ENCODE measurements at places on chromosomes 4 and X. TPM values are rescaled to one million over a fixed set of nuclear protein-coding genes. Genes with fewer than 3 reads are reported as not detected.

- peak; percentile 44 for DNase-seq
Measured at GRCh38 chrX:46381630-46382029, 163.6 kb downstream of the ZNF674 start.

- DNase-seq, result peak; percentile 61
Measured at GRCh38 chr4:77433418-77433733, 172.2 kb upstream of the CXCL13 start.

DNA sequence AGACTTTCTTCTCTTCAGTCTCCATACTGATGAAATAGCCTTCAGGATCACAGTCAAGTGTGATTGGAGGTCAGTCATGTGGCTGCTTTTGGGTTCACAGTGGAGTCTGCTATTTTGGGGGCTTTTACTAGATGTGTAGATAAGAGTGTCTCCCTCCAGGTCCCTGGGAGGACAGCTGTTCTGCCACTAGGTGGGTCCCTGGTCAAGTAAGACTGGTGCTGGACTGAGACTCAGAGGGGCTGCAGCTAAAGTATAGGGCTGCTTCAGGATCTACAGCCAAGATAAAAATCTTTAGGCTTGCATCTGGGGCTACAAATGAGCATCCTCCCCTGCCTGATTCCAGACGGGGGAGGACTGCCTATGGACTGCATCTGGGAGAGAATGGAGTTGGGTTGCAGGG is 200.7 kb upstream of the ANKRD50 start:
- no peak for DNase-seq

GRCh38 chrX:39897741-39898097 is 200.0 kb downstream of the BCOR start:
- DNase-seq, result no peak

DNA sequence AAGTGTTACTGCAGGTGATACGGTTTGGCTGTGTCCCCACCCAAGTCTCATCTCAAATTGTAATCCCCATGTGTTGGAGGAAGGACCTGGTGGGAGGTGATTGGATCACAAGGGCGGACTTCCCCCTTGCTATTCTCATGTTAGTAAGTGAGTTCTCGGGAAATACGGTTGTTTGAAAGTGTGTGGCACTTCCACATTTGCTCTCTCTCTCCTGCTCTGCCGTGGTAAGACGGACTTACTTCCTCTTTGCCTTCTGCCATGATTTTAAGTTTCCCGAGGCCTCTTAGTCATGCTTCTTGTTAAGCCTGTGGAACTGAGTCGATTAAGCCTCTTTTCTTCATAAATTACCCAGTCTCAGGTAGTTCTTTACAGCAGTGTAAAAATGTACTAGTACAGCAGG is 65.2 kb upstream of the SLC7A11 start:
- DNase-seq, result no peak

GRCh38 chr4:26058537-26058936 is 144.5 kb downstream of the SMIM20 start:
- peak; percentile 89 for DNase-seq

- DNase-seq, result no peak
Measured at GRCh38 chr4:78360466-78360865, 191.1 kb upstream of the ANXA3 start.

GRCh38 chr4:55706541-55706940 is 70.4 kb upstream of the NMU start:
- no peak for DNase-seq

DNA sequence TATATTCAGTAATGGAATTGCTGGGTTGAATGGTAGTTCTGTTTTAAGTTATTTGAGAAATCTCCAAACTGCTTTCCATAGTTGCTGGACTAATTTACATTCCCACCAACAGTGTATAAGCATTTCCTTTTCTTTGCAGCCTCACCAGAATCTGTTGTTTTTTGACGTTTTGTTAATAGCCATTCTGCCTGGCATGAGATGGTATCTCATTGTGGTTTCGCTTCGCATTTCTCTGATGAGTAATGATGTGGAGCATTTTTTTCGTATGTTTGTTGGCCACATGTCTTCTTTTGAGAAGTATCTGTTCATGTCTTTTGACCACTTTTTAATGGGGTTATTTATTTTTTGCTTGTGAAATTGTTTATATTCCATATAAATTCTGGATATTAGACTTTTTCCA is 13.6 kb upstream of the MAGED4B start:
- DNase-seq, result peak; percentile 70

DNA sequence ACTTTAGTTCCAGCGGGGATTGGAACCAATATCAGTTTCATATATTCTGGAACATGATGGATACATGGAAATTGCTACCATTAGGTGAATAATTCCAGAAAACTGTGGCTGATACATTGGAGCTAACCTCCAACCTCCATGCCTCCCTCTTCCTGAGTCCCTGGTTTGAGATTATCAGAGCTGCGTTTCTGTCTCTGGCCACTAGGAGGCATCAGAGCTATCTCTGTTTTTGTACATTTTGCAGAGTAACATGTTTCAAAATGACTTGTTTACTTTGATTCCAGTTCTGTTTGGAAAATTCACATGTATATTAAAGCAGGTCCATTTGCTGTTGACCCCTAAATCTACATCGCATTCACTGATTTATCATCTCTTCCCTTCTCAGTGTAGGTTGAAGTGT is 2.4 kb upstream of the RAB40AL start:
- DNase-seq, result peak; percentile 24

DNA sequence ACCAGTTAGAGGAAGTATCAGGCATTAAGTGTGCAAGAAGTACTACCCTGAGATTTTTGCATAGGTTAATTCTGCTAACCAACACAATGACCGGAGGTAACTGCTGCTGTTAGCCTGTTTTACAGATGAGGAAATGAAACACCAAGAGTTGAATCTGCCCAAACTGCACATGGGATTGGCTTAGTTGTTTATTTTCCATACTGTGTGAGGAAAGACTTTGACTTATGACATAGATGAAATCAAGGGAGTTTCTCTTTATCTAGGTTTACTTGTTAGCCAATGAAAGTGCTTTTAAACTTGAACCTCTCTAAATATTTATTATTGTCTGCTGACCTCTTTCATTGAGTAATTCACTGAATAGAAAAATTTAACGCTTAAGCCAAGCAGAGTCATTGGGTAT is 10.3 kb downstream of the GUCY1B1 start:
- DNase-seq, result no peak

The IQSEC2 gene
- total RNA-seq, result 28.4 TPM

The EDA2R gene
- 0.72 TPM for total RNA-seq

GRCh38 chr4:3446631-3447320 is 5.0 kb downstream of the HGFAC start:
- DNase-seq, result no peak

The FAM9A gene
- not detected for total RNA-seq

DNA sequence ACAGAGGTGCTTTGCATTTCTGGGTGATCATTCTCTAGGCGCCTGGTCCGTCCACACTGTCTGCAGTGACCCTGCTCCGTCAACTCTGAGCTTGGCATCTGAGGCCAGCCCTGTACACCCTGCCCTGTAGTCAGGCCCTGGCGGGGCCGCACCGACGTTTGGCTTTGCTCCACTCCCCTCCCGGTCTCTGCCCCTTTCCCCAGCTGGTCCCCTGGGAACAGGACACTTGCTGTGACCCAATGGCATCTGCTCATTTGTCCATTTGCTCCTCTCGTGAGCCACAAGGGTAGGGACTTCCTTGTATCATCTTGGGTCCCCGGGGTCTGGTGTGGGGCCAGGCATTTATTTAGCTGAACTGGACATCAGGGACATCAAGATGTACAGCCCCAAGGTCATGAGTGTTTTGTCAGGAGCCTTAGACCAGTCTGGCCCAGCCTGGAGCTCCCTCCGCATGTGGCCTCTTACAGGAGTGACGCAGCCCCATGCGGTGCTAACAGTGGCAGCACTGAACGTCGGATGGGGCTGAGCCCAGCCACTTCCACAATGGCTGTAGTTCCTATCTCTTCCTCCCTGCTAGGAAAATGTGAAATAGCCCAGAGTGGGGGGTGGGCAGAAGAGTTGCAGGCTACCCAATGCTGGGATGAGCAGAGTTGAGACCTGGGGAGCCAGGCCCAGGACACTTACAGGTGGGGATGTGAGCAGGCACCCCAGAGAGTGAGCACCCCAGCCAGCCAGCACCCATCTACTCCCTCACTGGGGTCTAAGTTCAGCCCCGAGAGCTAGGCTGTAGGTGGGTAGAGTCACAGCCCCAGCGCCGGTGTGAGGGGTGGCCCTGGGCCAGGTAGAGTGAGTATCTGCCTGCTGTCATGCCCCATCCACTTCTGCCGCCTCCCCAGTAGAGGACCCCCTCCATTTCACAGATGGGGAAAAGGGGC is 2.0 kb upstream of the SH3BP2 start:
- DNase-seq, result no peak

The PRDM8 gene
- 11.7 TPM for total RNA-seq

The IGSF1 gene
- 0.84 TPM for total RNA-seq

The CRMP1 gene
- total RNA-seq, result not detected

DNA sequence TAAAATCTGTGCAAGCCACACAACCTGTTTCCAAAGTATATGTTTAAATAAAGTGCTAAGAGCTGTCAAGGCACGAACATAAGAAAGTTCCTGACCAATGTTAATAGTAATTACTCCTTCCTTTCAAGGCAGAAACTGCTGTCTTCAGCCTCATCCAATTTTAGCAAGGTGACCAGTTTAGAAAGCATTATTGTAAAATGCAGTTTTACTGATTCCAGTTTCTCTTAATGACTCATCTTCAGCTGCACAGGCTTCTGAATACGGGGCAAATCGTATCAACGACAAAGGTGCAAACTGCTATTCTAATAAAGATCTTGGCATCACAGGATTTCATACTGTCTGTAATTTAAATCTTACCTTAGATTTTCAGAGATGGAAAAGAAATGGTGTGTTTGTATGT is 87.5 kb downstream of the PPP3CA start:
- DNase-seq, result no peak

- no peak for DNase-seq
Measured at GRCh38 chr4:38923746-38924145, 56.1 kb downstream of the FAM114A1 start.

- no peak for DNase-seq
Measured at GRCh38 chrX:124113621-124114600, 152.4 kb downstream of the STAG2 start.

- no peak for DNase-seq
Measured at GRCh38 chr4:6616087-6616995, 24.1 kb upstream of the MRFAP1 start.

The CENPVL2 gene
- not detected for total RNA-seq

- DNase-seq, result no peak
Measured at GRCh38 chrX:47776292-47777006, 60.3 kb upstream of the ZNF81 start.

DNA sequence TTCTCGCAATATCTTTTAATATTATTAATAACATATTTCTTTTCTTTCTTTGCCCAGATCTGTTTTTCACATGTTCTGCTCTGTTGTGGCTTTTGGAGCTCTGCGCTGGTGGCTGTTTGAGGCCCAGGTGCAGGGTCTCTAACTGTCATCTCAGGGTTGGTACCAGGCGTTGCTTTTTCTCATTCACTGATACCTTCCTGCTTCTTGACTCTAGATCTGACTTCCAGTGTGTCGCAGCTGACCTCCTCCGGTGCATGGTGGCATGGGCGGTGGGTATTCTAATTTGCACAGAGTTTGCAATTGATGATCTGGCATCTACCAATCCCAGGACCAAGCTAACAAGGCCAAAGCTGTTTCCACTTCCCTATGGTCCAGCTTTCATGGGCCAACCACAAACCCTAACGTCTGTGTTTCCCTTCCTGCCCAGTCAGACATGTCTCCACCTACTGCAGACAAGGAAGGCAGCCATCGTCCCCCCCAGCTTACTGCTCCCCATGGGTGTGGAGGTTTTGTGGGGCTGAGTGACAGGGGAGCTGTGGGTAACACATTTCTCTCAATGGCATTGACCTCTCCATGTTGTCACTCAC is 25.2 kb downstream of the LETM1 start:
- DNase-seq, result no peak

GRCh38 chrX:69197690-69198089 is 32.4 kb upstream of the PJA1 start:
- DNase-seq, result no peak

- DNase-seq, result no peak
Measured at GRCh38 chrX:124223524-124223923, 108.9 kb upstream of the TEX13D start.

GRCh38 chrX:34382416-34382815 is 250.3 kb upstream of the FAM47A start:
- DNase-seq, result no peak

GRCh38 chr4:107472265-107472948 is 247.6 kb downstream of the PAPSS1 start:
- DNase-seq, result no peak

DNA sequence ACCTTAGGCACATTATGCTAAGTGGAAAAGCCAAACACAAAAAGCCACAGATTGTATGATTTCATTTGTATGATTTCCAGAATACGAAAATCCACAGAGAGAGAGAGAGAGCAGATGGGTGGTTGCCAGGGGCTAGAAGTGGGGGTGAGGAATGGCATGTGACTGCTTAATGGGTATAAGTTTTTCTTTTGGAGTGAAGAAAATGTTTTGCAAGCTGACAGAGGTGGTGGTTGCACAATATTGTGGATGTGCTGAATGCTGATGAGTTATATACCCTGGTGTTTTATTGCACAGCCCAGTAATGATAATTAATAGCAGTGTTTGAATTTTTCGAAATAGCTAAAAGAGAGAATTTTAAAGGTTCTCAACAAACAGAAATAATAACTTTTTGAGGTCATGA is 386.1 kb upstream of the HS3ST1 start:
- no peak for DNase-seq

The SORBS2 gene
- total RNA-seq, result 11.8 TPM

- no peak for DNase-seq
Measured at GRCh38 chr4:73600954-73601353, 19.3 kb downstream of the RASSF6 start.

- no peak for DNase-seq
Measured at GRCh38 chr4:189136462-189136861, 804.2 kb upstream of the FRG1 start.

DNA sequence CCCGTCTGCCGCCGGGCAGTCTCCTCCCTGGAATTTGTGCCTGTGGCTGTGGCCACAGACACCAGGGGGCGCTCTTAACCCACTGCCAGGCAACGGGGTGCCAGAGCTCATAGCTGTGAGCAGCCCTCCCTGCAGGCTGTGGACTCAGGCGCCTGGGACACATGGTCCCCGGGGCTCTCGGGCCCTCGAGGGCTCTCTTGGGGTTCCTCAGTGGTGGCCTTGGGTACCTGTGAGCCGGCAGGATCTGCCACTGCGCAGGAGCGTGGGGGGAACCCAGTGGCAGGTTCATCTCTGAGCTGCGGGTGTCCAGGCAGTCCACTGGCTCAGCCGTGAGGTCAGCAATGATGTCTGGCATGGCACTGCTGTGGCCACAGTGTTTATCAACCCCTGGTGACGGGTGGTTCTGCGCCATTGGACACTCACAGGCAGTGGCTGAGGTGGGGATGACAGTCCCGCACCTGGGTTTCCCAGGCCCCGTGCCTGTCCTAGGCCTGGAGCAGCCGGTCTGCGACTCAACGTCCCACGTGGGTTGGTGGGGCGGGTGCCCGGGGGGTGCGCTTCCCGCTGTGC is 37.2 kb downstream of the PCGF3 start:
- DNase-seq, result peak; percentile 28

DNA sequence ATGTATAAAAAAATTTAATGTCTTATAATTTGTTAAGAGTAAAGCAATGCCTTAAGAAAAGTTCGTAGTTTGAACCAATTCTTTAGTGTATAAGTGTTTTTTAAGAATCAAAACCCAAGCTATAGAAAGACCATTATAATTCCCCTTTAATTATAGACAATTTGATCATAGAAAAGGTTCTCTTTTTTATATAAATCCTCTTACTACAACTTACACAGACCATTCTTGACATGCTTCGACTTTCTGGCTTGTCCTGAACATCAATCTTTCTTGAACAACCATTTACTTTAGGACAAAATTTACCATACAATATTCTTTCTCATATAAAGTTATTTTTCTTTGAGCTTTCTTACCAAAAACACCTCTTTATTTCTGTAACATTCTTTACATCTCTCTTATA is 330.5 kb upstream of the SPANXN1 start:
- peak; percentile 3 for DNase-seq

The MAGEA12 gene
- 93.6 TPM for total RNA-seq
